ENCODE measurements at places on chromosomes 6 and 20.

- no peak for DNase-seq
Measured at GRCh38 chr6:42735976-42736375, 9.9 kb downstream of the TBCC start.

DNA sequence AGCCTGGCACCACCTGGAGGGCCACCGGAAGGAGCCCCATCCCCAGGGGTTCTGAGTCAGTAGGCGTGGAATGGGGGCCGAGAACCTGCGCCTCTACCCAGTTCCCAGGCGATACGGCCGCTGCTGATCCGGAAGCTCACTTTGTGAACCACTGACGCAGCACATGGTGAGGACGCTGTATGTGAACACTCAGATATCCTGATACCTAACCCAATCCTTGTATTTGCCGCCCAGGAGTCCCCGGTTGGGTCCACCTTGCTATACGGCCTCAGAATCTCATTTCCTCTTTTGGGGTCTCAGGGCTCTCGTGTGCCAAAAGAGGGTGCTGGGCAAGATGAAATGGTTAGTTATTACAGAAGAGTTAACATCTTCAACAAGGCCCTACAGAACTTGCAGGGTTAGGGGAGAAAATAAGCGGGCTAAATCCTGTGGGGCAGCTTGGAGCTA, 604 bp upstream of the RAB5IF start:
- peak; percentile 59 for DNase-seq

DNA sequence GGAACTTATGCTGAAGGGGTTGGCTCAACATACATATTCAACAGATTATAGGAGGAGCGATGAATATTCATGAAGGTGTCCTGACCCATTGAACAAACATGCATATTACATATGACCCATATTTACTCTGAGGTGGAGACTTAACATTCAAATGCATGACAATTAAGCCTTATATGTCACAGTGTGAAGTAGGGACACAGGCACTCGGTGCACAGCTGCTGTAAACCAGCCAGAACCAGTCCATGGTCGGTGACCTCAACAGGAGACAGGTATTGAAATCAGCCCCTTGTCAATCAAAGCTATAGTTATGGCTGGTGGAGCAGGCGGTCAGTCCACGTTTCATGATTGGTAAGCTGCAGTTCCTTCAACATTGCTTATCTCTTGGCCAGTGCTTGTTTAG, 347.3 kb downstream of the THBS2 start:
- no peak for DNase-seq

- peak; percentile 69 for DNase-seq
Measured at GRCh38 chr20:47150403-47151152, 205.9 kb downstream of the ZMYND8 start.

GRCh38 chr6:89398762-89399525, 13.1 kb downstream of the RRAGD start:
- no peak for DNase-seq

DNA sequence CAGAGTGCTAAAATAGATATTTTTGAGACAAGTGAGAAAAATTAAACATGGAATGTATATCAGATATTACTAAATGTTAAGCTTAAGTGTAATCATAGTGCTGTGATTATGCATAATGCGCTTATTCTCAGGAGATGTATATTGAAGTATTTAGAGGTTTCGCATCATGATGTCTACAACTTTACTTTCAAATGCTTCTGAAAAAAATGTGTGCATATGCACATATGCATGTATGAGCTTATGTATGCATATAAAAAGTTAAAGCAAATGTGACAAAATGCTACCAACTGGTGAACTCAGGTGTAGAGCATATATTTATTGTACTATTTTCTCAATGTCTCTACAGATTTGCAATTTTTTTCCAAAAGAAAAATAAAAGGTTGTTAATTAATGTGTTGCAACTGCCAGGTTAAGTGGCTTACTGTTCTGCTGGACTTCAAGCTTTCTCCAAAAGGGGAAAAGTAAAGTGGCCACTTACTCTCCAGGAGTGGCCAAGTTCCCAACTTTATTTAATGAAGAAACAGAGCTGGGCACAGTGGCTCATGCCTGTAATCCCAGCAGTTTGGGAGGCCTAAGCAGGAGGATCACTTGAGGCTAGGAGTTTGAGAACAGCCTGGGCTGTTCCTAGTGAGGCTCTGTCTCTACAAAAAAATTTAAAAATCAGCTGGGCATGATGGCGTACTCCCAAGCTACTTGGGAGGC, 48.9 kb downstream of the B4GALT5 start:
- no peak for DNase-seq

- DNase-seq = no peak
Measured at GRCh38 chr20:50826121-50826520, 31.3 kb downstream of the BCAS4 start.

GRCh38 chr6:21050935-21051334, 516.7 kb downstream of the CDKAL1 start:
- DNase-seq = no peak

- DNase-seq = no peak
Measured at GRCh38 chr20:44264287-44264686, 17.2 kb downstream of the GDAP1L1 start.

GRCh38 chr6:124294574-124295200, 491.0 kb downstream of the NKAIN2 start:
- no peak for DNase-seq

DNA sequence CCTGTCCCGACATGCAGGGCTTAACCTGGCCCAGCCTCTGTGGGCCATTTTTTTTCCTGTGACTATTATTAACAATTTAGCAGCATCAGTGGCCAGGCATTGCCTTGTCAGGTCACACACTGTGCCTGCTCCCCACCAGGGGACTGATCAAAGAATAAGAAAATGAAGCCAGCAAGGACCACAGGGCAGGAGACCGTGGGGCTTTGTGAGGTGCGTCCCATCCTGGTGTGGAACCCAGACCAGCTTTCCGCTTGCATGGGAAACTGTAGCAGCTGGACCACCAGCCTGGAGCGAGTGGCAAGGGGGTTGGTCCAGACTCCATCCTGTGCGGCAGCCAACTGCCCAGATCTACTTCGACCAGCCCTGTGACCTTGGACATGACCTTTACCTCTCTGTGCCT, 218.3 kb downstream of the ANKRD60 start:
- no peak for DNase-seq

DNA sequence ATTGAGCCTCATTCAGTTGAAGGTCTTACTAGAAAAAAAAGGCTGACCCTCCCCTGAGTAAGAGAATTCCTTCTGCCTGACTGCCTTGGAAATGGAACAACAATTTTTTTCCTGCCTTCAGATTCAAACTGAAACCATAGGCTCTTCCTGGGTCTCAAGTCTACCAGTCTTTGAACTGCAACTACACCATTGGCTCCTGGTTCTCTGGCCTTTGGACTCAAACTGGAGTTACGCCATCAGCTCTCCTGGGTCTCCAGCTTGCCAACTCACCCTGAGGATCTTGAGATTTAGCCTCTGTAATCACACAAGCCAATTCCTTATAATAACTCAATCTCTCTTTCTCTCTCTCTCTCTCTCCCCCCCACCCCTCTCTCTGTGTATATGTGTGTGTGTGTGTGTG, 36.0 kb upstream of the SNX9 start:
- no peak for DNase-seq

GRCh38 chr20:33482581-33482980, 7.3 kb upstream of the CBFA2T2 start:
- DNase-seq = peak; percentile 11

- DNase-seq = no peak
Measured at GRCh38 chr6:166826264-166826663, 130.1 kb downstream of the RNASET2 start.

DNA sequence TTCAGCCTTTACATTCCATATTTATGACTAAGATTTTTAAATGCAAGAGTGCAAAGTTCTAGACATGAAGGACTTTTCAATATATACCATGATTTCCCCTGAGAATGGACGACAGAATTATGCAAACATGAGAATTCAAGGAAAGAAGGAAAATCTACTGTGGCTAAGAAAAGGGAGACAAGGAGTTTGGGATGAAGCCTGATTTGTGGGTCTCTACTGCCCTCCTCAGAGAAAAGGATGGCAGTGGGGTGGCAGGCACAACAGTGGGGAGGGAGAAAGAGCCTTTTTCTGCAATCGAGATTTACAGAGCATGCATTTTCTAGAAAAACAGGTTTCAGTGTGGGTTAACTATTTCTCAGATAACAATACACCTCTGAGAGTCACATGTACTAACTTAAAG, 466.9 kb upstream of the NRSN1 start:
- DNase-seq = peak; percentile 82

- no peak for DNase-seq
Measured at GRCh38 chr6:90907931-90908655, 321.2 kb upstream of the MAP3K7 start.

GRCh38 chr6:39419607-39420006, 97.1 kb upstream of the KCNK16 start:
- DNase-seq = no peak

DNA sequence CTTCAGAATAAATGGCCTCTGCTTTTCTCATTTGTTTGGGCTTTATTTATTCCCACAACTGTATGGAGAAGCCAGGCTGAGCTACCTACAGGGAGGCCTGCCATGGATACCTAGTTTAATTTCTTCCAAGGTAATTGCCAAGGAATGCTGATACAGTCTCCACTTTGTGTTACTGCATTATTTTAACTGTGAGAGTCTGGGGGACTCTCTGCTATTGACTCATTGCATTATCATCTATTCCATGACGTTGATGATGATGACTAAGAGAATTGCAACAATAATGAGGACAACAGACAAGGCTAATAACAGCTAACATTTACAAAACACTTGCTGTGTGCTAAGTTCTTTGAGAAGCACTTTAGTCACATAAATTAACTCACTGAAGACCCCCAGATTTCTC, 88.3 kb upstream of the COL21A1 start:
- DNase-seq = no peak

DNA sequence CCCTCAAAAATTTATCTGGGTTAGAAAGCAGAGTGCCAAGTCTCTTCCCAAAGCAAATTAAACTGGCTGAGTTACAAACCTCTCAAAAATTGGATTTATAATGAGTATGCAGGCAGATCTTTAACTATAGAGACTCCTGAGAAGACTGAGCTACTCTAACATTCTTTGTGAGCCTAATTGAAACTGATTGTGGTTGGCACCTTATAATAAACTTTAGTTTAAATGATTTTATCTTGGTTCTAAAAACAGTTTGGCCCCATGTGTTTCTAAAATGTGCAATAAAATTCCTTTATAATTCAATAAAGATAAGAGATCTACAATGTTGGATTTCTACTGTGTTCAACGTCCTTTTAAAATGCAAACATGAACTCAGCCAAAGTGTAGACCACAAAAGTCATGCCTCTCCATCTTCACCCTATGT, 480.2 kb upstream of the RNF217 start:
- DNase-seq = no peak

- no peak for DNase-seq
Measured at GRCh38 chr6:39787322-39787721, 4.9 kb upstream of the DAAM2 start.

GRCh38 chr20:32539817-32540675, 45.1 kb downstream of the NOL4L start:
- DNase-seq = no peak

GRCh38 chr6:64681416-64682160, 1025.4 kb downstream of the EYS start:
- DNase-seq = no peak

- no peak for DNase-seq
Measured at GRCh38 chr6:85143676-85144075, 306.2 kb upstream of the NT5E start.

DNA sequence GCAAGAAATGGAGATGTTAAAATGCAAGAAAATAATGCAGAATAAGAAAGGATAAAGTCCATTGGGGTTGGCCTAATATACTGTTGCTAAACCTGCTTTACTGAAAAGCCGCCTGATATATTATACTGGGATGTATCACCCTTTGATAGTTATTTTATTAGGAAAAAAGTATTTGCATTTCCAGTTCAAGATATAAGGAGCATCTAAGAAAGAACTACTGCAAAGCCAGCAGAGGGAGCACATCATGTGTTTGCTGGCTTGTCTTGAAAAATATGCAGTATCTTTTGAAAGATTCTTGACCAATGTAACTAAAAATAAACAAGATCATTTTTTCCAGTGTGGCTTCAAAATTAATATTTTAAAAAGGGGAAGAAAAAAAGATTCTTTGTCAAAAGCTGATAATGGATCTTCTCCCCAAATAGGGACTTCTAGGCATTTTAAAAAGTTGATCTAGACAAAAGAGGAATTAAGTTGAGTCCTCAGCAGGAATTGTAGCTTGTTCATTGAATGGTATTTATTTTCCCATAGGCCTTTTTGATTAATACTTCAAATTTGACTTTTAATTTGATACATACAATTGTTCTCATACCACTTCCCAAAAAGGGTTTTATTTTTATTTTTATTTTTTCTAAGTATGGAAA, 214.9 kb downstream of the ZFAND3 start:
- peak; percentile 9 for DNase-seq

DNA sequence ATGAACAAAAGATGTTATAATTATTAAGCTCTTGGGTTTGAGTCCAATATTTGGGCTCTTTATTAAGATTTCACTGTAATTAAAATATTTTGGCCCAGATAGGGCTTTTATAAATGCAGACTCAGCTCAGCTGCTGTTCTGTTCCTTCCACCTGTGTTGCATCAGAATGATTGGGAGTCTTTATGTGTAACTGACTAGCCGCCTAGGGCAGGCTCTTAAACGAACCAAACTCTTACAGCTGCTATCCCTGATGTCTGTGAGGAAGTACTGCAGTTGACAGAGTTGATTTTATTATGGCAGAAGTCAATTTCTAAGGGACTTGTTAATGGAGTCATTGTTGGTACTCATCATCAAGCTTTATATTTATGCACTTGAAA, 144.7 kb downstream of the MYO6 start:
- DNase-seq = no peak

DNA sequence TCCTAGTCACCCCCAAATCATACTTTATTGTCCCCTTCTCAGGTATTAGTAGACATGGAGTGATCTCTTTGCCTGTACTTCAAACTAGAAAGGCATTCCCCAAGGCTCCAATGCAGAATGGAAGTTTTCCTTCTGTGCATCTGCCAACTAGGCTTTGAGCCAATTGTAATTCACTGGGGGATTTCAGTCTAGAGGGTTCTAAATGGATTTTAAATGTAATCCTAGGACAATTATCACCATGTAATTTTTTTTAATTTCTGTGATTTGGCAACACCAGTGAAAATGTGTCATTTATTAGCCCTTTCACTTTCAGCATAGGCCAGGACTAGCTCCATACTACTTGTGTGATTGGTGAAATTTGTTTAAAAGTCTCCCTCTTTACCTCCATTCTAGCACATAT, 557.6 kb upstream of the MARCKS start:
- DNase-seq = peak; percentile 12

- no peak for DNase-seq
Measured at GRCh38 chr6:13094781-13095425, 233.4 kb downstream of the TBC1D7 start.
